EH (cell line): ENCODE measurements at places on chromosomes 2 and 18.

DNA sequence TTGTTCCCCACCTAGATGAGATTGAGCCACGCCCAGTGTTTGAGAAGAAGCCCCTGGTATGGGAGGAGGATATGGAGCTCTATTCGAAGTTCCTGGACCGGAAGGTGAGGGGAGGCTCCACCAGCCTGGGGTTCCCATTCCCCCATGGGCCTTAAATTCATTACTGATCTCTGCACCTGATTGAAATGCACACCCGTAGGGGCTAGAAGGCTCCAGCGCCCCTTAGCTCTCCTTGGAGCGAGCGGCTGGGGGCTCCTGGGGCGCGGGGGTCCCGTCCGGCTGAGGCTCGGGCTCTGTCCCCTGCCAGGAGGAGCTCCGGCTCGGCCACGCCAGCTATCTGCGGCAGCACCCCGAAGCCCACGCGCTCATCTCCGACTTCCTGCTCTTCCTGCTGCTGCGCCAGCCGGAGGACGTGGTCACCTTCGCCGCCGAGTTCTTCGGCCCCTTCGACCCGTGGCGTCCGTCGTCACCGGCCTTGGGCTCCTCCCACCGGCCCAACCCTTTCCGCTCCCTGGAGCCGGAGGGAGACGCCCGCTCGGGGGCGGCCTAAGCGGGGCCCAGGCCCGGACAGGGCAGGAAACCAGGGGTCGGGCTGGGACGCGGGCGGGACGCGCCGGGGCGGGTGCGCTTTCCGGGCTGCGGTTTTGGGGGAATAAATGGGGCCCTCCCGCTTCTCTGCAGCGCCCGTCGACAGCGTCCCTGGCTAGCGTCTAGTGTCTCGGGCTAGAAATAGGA, 10.9 kb downstream of the CATIP start:
- peak; percentile 84 for DNase-seq

DNA sequence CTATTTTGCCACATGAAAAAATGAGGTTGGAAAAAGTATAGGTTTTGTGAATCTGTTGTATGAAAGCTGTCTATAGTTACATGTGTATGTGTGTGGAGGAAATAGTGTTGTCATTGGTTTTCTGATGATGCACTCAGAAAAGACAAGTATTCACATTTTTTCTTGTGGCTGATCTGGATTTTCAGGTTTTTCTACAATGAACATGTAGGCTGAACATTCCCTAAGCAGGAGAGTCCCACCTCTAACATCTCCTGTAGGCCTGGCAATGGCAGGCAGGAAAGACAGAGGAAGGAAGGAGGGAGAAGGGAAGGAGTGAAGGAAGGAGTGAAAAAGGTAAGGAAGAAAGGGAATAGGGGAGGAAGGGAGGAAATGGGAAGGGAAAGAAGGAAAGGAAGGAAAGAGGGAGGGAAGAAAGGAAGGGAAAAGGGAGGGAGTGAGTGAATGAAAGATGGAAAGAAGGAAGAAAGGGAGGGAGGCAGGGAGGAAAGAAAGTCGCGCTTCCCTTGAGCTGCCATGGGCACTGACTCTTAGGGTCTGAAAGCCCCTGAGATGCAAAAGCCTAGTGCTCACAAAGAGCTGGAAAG, 495 bp upstream of the IL36RN start:
- no peak for DNase-seq

GRCh38 chr2:128304715-128305554, 13.7 kb downstream of the HS6ST1 start:
- peak; percentile 97 for DNase-seq

GRCh38 chr18:36124841-36125240, 4.3 kb downstream of the SLC39A6 start:
- no peak for DNase-seq

DNA sequence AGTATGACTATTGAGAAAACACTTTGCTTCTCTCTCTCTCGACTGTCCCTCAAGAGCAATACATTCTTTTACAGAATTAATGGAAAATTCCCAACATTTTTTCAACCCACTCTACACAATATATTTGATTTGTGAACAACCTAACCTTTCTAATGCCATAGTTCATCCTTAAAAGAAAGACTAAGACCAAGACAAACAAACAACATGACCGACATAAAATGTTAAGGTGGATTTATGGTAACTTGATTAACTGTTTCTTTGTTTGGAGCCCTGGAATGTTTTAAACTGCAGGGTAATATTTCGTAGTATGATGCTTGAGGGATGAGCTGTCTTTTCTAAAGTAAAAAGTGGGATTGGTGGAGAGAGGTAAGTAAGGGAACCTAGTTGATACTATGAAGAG, 738.2 kb downstream of the MBD2 start:
- no peak for DNase-seq

DNA sequence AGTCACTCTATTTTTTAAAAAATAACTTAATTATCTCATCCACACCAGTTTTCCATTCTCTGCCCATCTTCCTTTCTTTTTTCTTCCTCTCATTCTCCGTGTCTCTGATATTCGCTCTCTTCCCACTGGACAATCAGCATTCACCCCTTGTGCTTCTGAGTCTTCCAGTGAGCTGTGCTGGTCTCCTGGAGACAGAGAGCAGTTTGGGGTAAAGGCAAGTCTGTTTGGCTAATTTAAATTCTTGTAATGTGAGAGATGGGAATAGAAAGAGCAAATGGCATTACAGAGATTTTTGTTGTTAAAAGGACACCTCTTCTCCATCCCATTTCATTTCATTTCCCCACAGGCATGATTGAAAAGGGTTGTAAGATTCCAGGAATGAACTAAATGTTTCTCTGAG, 107.5 kb downstream of the DTNA start:
- DNase-seq = no peak

DNA sequence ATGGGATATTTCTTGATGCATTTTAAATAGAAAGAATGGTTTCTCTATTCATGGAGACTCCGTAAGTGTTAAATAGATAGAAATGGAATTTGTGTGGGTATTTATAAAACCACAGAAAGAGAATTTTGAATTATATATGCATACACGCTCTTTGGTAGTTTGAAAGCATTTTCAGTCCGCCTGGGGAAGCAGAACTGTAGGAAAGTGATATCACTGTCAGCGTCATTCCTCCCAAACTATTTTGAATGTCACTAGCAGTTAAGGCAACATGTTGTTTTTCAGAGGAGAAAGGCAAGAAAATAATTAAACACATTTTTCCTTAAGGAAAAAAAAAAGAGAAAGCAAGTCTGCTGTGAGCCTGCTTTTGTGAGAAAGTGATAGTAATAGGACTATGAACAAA, 8.7 kb upstream of the ERMN start:
- no peak for DNase-seq

GRCh38 chr2:25576596-25576995, 96.8 kb downstream of the DTNB start:
- no peak for DNase-seq

DNA sequence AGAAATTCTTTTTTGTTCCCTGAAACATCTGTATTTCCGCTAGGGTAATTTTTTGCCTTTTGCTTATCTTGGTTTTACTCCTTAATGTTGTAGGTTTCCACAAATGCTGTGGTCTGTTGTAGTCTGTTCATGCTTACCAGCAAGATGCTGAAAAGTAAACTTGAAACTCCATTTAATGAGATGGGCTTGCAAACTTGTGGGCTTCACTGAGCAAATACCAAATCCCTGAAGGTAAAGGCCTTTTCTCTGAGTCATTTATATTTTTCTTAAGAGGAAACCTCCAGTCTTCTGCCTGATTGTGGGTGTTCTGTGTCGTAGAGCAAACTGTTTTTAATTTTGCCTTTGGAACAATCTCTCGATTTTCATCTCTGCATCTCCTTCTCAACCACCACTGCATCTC, 9.3 kb downstream of the SP140 start:
- peak; percentile 4 for DNase-seq

GRCh38 chr2:224579411-224579810, 5.8 kb downstream of the CUL3 start:
- DNase-seq = peak; percentile 33

- DNase-seq = no peak
Measured at GRCh38 chr2:134823431-134823830, 15.0 kb upstream of the ACMSD start.

- no peak for DNase-seq
Measured at GRCh38 chr2:218783688-218784087, 1.7 kb downstream of the CYP27A1 start.

GRCh38 chr2:42987112-42987922, 194.9 kb upstream of the HAAO start:
- peak; percentile 88 for DNase-seq

DNA sequence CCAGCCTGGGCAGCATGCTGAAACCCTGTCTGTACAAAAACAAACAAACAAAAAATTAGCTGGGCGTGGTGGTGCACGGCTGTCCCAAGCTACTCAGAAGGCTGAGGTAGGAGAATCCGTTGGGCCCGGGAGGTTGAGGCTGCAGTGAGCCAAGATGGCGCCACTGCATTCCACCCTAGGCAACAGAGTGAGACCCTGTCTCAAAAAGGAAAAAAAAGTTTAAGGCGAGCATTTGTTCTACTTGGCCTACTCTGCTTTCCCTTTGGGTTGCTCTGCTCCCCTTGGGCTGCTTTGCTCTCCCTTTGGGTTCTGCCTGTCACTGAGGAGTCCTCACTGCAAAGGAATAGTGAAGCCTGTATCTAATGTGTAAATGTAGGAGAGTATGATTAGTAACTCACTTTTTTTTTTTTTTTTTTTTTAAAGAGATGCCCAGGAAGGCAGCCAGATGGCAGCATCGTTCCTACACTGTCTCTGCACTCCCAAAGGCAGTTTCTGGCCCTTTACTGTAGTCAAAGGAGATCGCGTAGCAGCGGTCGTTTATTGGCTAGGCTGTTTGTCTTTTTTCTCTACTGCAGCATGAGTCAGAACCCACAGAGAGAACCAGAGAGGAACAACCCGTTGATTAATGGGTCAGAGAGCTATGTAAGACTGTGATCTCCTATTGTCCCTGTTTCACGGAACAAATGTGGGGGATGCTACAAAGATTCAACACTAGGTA, 118.3 kb upstream of the CWC22 start:
- DNase-seq = peak; percentile 96

- no peak for DNase-seq
Measured at GRCh38 chr2:11562011-11562410, 28.2 kb downstream of the GREB1 start.

- DNase-seq = peak; percentile 48
Measured at GRCh38 chr2:160210599-160211138, 10.6 kb upstream of the ITGB6 start.

- no peak for DNase-seq
Measured at GRCh38 chr2:121321476-121321875, 36.5 kb upstream of the TFCP2L1 start.

GRCh38 chr2:126809340-126809739, 89.3 kb upstream of the TEX51 start:
- DNase-seq = no peak

- peak; percentile 94 for DNase-seq
Measured at GRCh38 chr2:160574468-160575140, 81.0 kb upstream of the RBMS1 start.

DNA sequence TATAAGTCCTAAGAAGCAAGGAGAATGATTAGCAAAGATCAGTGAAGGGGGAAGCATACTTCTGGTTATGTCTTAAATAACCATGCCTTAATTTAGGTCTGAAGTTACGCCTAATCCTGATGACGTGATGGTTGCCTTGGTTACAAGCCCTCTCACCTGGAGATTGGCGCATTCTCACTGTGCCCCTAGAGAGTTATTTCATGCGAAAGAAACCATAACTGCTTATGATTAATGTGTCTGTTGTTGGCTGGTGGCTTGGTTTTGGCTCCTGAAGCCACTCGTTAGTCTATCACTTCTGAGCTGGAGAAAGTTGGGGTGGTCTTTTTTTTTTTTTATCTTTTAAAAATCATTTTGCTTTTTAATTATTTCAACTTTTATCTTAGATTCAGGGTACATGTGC, 47.0 kb downstream of the TNFRSF11A start:
- no peak for DNase-seq

DNA sequence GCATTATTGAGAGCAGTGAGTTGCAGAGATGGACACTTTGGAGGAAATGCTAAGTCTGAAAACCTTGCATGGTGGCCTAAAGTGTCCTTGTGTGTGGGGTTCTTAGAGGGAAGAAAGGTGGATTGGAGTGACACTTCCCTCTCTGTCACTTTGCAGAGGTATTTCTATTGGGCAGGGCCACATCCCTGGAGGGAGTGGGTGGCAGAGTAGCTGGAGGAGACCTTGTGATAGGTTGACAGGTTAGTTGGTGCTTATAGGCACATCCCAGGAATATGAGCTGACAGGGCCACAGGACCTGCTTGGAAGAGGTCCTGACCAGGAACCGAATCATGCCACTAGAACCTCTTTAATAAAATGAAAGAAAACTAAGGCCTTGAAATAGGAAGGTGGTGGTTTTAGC, 972 bp upstream of the IGFBP5 start:
- no peak for DNase-seq

- no peak for DNase-seq
Measured at GRCh38 chr2:232027530-232027929, 66.0 kb downstream of the DIS3L2 start.

DNA sequence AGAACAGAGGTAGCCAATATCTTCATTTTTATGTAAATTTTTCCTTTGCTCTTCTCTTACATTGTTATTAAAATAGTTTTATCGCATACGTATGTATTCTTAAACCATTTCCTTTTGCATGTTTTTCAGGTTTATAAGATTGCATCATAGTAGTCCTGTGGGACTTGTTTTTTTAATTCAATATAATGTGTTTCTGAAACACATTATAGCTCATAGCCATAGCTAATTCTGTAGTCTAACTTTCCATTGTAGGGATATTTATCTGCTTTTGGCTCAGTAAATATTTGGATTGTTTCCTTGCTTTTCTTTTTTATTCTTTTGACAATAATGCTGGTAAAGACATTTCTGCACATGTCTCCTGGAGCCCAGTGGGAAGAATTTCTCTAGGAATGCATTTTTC, 484.3 kb downstream of the PTPRM start:
- no peak for DNase-seq

DNA sequence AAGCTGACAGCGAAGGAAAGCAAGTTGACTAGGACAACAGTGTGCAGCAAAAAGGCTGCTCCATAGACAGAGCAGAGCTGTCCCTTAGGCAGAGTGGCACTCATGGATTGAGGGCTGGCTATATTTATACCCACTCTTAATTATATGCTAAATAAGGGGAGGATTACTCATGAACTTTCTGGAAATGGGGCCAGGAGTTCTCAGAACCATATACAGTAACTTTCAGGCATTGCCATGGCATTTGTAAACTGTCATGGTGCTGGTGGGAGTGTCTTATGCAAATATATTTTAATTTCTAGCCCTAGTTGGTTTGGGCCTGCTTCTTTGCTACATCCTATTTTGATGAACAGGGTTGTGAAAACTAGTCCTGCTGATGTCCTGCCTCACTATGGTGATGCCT, 279.5 kb upstream of the MGAT5 start:
- DNase-seq = peak; percentile 39
